CD4-positive, CD25-positive, alpha-beta regulatory T cell (primary cell): ENCODE measurements at places on chromosomes 4 and X. TPM values are rescaled to one million over a fixed set of nuclear protein-coding genes. Genes with fewer than 3 reads are reported as not detected.

GRCh38 chr4:165519591-165519990, 140.8 kb downstream of the CPE start:
- no peak for DNase-seq

DNA sequence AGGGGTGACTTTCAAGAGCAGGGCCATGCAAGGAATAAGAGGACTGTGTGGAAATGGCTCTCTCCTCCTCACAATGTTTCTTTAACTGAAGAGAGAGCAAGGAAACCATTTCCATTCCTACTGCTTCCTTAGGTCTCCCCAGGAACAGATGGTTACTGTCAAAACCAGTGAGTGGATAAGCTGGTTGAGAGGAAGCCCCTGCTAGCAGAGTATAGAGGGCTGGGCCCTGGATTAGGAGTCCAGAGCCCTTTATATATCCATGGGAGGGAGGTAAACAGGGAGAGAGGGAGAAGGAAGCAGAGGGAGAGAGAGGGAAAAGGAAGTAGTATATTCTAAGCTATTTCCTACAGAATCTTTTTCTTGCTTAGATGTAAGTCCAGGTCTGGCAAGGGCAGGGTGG, 43.8 kb upstream of the LAS1L start:
- DNase-seq, result no peak

DNA sequence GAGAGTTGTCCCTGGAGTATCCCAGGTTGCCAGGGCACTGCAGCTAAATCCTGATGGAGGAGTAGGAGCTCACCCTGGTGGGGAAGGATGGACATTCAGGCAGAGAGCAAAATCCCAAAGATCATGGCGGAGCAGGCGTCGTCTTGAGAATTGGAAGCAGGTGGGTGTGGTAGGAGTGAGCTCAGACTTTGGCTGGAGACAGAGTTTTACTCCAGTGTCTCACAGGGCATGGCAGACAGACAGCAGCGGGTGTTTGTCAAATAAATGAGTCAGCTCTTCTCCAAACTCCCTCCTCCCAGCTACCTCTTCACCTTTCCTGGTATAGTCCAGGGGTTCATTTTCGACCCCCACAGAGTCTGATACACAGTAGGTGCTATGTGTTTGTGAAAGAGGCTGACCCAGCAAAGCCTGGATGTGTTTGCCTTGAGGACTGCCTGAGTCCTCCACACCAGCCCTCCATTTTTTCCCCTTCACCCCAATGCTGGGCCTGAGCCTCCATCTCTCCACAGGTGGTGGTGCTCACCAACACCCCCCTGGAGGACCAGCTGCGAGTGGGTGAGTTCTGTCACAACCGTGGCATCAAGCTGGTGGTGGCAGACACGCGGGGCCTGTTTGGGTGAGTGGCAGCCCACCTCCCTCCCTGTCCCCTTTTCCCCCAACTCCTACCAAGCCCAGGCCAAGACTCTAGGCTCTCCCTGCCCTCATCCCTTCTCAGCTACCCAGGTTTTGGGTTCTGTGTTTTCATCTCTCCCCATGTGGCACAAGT, 6.9 kb downstream of the UBA1 start:
- DNase-seq, result no peak

- DNase-seq, result no peak
Measured at GRCh38 chr4:142112451-142112850, 476.1 kb downstream of the IL15 start.

DNA sequence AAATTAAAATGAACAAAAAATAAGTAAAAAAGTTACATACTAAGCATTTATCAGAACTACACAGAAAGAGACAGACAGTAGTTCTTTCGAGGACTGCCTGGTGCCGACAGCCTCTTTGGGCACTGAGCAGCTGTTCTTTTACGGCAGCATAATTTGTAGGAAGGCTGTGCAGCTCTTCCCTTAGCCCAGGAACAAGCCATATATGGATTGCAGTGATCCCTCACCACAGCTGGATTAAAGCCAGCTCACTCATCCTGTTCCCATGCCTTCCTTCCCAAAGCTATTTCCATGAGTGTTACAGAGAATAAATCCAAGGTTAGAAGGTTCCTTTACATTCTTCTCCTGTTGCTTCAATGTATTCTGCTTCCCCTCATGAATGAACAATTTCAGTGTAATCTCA, 71.7 kb downstream of the DDX60L start:
- no peak for DNase-seq

DNA sequence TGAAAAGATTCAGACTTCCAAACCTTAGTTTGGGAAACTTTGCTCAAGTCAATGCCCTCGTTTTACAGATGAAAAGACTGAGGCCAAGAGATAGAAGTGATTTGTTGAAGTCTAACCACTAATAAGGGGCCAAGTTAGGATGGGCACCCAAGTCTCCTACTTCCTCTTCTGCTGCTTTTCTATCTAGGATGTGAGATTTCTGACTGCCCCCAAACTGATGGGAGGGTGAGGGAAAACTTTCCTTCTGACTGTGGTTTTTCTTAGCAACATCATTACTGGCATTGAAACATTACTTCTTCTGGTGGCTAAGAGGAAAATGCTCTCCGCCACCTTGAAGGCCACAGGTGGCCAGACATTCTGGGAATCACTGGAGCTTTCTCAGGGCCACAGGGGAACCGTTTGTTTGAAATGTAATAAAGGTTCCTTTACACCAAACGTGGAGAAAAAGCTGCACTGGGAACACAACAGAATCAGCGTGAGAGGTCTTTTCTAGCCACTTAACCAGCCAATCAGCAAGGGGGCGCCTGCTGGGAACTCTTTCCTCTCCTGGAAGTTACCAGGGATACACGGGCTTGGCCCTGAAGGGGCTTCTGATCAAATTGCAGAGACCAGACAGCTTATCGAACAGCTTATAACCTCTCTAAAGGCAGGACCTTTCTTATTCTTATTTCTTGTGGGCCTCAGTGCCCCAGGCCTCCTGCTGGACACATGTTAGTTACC, 115.9 kb upstream of the TEX13D start:
- DNase-seq, result no peak

DNA sequence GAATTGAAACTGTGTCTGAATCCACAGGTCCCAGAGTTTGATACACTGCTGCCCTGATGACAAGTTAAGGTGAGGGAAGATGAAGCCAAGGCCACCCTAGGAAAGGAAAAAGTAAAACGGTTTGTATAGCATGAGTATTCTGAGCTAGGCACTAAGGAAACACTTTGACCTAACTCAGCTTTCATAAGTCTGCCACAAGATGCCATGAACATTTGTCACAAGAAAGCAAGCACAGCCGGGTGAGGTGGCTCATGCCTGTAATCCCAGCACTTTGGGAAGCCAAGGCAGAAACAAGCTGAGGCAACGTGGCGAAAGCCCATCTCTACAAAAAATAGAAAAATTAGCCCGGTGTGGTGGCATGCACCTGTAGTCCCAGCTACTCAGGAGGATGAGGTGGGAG, 34.2 kb downstream of the ELOVL6 start:
- DNase-seq, result no peak

- DNase-seq, result no peak
Measured at GRCh38 chrX:1390621-1391369, 1.1 kb downstream of the SLC25A6 start.

DNA sequence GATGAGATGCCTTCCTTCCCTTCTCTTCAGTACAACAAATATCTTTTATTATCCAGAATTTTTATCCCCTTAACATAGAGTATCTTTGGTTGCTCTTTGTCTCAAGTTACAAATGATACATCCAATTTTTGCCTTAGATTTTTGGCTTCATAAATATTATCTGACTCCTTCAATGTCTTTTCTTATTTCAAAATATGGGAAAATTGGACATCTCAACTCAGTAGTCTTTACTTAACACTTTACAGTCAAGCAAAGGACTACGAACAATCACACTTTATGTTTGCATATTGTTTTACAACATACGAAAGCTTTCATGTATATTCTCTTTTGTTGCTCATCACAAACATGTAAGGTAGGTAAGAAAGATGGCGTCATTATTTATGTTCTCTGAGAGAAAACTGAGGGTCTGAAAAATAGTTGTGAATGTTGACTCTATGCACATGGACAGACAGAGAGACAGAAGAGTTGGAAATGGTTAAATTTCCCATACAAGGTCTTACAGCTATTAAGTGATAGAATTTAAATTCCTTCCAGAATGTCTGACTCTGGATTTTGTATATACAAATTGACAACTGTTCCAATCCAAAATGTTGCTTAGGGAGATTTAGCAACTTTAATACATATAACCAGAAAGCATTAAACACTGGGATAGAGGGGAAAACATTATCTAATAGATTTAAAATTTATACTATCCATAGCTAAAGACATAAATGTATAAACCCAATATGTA, 29.4 kb downstream of the DCHS2 start:
- no peak for DNase-seq

DNA sequence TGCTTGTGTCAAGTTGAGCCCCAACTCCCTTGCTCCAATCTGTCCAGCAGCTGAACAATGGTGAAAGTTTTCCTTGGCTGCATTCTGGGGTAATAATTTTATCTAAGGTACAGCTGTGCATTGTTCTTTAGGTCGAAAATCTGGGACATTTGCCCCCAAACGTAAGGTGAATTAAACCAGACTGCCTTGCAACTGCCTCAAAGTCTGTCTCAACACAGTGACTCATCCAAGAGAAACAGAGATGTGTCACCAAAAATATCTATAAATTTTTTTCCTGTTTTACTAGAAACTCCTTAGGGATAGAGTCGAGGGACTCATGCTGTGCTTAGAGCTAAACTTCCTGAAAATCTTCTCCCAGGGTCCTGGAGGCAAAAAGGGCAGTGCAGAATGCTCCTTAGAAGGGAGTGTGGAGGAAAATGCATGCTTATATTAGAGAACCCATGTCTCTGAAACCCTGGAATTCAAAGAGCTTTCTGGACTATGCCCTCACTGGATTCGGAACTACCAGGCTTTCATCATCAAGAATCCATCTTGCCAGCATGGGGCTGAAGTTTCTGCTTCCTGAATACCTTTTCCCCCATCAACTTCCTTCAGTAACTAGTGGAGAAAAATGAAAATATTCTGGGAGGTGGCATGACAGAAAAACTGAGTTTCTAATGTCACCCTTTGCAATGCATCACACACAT, 115.7 kb downstream of the PALLD start:
- DNase-seq, result no peak

- no peak for DNase-seq
Measured at GRCh38 chr4:88091378-88091777, 67.1 kb downstream of the ABCG2 start.

DNA sequence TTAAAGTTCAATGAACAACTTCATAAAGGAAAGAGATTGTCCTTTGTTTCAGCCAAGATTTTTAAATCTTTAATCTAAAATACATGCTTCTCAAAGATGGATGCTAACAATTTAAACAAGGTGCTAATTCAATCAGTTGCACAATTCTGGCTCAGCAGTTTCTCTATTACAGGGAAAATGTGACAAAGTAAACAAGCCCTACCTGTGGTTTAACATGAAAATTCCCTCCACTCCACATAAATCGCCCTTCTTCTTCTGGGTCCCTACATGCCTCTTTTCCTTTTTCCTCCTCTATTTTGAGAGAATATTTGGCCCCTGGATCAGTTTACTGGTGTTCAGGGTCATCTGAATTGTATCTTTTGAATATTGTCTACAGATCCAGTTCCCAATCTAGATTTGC, 80.6 kb downstream of the FRYL start:
- no peak for DNase-seq

DNA sequence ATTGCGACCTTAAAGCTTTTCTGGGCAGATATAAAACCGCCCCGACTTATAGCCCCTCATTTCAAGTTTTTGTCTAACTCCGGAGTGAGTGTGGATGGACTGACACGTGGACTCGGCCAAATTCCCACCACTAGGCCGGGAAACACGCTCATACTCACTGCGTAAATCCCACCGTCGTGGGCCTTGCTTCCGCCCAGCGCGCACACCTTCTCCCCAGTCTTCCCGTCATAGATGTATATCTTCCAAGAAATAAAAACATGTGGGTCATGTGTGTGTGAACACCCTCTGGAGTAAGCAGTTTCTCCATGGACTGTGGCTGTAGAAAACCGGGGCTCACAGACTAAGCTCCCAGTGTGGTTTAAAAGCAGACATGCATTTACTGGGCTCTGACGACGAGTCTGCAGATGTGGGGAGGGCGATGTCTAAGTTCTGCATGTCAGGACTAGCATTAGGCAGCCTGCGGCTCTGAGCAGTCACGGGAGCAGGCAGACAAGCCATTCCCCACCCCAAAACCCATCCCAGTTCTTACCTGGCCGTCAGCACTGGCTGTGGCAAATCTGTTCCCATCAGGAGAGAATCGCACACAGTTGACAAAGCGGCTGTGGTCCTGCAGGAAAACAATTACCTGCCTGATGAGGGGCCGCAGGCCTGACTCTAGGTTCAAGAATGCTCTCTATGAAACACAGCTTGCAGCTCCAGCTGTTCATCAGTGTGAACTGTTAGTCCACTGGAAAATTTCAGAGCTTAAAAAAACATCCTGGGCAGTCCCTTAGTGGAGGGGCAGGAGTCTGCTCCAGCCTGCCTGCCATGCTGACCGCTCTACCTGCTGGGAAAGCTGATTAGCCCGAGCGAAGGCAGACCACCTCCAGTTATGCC, 28.2 kb downstream of the WDR1 start:
- no peak for DNase-seq

GRCh38 chr4:144572660-144573059, 73.3 kb upstream of the HHIP start:
- DNase-seq, result no peak

- no peak for DNase-seq
Measured at GRCh38 chr4:84870398-84871163, 95.9 kb downstream of the WDFY3 start.

GRCh38 chr4:4709736-4710135, 149.7 kb upstream of the MSX1 start:
- DNase-seq, result no peak

DNA sequence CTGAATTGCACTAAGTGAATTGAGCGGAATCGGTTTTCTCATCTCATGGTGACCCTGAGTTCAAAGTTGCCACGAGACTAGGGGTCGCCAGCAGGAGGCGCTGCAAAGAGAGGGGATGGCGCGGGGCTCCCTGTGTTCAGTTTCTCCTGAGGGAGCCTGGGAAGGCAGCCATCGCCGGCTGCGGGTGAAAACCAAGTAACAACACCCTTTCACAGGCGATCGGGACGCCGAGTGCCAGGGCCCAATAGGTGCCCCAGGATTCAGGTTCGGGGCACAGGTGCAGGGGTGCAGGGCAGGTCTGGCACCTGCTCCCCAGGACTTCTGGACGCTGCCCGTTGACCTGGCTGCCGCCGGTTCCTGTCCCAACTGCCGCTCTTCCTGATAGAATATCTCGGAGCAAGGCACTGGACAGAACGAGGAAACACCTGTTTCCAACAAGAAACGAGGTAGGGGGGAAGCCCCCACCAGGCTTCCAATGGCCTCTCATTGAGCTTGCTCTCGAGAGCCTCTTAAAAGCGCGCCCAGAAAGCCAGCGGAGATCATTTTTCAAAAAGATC, 1.1 kb upstream of the FGF16 start:
- DNase-seq, result no peak

DNA sequence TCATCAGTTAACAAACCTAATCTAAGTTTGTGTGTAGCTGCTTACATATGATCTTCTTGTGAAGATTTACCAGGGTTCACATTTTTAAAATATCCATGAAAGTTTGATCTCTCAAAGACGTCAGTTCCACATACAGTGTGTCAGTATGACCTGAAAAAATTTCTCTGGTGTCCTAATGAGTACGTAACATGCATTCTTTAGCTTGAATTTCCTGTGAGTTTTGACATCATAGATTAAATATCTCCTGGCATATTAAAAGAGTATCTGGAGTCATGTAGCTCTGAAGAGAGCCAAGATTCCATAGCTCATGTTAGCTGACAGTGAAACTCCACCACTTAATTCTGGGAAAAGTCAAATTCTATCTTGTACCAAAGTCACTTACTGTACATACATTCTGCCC, 43.9 kb upstream of the PDLIM5 start:
- DNase-seq, result no peak

The CAMK2D gene
- polyA plus RNA-seq, result 24.5 TPM

The GPR50 gene
- polyA plus RNA-seq, result not detected

The MAGEA12 gene
- polyA plus RNA-seq, result not detected

The P2RY4 gene
- polyA plus RNA-seq, result not detected

The RNF150 gene
- not detected for polyA plus RNA-seq

The NMU gene
- not detected for polyA plus RNA-seq
